ENCODE measurements at places on chromosomes 3 and 15.
A peak's percentile ranks its signal among the peaks of the same experiment; 100 is the strongest.

DNA sequence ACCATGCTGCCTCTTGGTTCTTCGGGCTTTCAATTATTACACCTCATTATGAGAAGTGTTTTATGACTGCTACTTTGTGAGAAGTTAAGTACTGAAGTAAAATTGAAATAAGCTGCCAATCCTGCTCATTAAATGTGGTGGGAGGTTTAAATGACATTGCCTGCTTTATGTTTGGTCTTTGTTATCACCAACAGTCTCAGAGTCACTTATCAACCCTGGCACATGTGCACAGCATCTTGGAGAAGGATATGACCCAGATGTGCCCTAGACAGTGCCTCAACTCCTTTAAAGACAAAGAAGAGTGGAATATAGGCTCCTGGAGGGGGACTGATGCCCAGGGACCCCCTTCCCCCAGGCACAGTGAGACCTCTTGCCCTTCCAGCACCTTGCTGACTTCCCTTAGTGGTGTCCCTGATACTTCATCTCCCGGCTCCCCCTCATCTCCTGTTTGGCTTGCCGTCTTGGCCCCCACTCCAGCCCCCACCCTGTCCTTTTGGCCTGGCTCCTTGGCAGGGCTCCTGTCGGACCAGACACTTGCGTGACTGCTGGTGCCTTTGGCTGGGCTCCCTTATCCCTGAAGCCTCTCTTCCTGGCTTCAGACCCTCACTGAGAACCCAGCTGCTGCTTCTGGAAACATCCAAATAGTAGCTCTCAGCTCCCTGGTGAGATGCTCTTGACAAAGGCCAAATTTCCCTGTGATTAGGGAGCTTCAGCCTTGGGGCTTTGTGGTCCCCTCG, 39.8 kb downstream of the ARHGAP31 start:
- DNase-seq = no peak

GRCh38 chr15:44195151-44195740, at the start of gene FRMD5:
FRMD5 (minus strand) TSS chr15:44195271.
- DNase-seq = peak; percentile 97

- DNase-seq = no peak
Measured at GRCh38 chr15:33375236-33375635, 64.5 kb downstream of the RYR3 start.

DNA sequence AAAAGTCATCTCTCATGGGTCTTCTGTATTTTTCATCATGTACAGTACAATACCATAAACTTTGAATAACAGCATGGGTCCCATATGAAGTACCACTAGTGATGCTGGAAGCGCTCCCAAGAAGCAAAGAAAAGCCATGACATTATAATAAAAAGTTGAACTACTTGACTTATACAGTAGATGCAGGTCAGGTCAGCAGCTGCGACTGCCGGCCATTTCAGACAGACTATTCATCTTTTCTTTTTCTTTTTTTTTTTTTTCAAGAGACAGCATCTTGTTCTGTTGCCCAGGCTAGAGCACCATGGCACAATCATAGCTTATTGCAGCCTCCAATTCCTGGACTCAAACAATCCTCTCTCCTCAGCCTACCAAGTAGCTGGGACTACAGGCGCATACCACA, 10.2 kb downstream of the RAF1 start:
- DNase-seq = peak; percentile 22

GRCh38 chr15:61063875-61064320, 165.2 kb downstream of the RORA start:
- no peak for DNase-seq

GRCh38 chr3:133209871-133210550, 171.8 kb downstream of the TMEM108 start:
- DNase-seq = peak; percentile 14

DNA sequence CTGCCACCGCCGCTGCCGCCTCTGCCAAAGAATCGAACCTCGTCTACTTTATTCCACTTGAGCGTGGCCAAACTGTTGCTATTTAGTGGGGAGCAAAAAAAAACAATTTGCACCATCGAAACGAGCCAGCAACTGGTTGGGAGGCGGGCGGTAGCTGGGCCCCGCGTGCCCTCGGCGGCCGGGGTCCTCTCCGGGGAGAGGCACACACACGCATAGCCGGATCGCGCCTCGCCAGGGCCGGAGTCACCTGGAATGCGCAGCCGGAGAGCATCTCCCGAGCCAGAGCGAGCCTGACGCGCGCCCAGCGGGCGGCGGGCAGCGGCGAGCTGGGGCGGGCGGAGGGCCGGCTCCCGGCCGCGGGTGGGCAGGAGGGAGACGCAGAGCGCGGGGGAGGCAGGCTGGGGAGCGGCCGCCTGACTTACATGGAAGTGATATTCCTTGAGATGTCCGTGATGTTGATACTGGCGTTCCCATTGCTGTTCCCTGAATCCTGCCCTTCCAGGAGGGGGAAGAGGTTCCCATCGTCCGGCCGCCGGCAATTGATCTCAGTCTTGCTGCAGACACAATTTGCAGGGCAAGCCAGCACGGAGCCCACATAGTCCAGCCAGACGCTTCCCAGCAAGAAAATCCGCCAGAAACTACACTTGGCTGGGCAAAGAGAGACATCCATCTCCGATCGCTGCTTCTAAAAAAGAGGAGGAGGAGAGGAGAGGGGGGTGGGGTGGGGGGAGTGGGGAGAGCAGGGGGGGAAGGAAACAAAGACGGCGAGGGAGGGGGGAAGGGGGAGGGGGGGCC, 858 bp downstream of the NTRK3 start:
- peak; percentile 65 for DNase-seq

DNA sequence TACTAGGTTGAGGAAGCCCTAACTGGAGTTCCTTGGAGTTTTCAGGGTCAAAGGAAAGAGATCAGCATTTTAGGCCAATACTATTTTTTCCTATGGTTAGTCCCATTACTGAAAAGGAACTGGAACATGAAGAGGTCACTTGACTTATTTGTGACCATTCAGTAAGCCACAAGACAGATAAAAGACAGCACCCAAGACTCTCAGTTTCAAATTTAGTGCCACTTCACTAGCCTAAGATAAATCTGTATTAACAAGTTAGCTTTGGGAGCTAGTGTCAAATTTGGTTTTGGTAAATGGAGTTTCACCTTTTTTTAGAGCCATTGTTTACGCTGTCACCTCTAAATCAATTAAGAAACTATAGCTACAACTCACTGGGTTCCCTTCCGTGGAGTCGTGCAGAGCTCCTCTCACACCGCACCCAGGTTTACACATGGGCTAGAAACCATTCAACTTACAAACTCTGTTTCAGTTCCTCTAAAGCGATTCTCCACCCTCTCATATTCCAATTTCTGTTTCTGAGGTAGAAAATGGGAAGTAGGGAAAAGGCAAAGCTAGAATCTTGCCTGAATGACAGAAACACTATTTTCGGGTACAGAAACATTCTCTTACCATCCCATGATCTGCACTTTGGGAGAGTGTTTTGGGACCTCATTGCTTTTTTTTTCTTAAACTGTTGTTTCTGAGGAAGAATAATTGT, 14.4 kb downstream of the CCDC32 start:
- DNase-seq = no peak

DNA sequence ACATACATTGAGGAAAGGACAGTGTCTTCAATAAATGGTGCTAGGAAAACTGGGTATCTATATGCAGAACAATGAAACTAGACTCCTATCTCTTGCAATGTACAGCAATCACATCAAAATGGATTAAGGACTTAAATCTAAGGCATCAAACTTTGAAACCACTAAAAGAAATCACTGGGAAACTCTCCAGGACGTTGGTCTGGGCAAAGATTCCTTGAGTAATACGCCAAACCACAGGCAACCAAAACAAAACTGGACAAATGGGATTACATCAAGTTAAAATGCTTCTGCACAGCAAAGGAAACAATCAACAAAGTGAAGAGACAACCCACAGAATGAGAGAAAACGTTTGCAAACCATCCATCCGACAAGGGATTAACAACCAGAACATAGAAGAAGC, 14.5 kb downstream of the LAMP3 start:
- DNase-seq = peak; percentile 72

DNA sequence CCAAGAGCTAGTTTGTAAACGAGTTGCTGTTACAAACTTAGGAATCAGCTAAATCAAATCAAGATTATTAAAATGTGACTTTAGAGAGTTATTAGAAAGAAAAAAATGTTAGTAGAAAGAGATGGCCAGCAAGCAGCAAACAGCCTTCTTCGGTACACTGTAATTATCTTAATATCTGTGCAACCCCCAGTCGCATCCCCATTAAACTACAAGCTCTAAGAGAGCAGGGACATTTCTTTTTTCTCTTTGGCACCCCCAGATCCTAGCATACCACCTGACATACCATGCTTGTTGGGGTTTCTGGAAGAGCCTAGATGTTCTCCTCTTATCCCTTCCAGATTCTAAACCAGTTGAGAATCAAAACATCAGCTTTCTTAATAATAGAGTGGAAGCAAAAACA, 45.1 kb upstream of the LIPC start:
- DNase-seq = no peak

GRCh38 chr15:62691008-62691407, 351.5 kb upstream of the TPM1 start:
- DNase-seq = peak; percentile 37

DNA sequence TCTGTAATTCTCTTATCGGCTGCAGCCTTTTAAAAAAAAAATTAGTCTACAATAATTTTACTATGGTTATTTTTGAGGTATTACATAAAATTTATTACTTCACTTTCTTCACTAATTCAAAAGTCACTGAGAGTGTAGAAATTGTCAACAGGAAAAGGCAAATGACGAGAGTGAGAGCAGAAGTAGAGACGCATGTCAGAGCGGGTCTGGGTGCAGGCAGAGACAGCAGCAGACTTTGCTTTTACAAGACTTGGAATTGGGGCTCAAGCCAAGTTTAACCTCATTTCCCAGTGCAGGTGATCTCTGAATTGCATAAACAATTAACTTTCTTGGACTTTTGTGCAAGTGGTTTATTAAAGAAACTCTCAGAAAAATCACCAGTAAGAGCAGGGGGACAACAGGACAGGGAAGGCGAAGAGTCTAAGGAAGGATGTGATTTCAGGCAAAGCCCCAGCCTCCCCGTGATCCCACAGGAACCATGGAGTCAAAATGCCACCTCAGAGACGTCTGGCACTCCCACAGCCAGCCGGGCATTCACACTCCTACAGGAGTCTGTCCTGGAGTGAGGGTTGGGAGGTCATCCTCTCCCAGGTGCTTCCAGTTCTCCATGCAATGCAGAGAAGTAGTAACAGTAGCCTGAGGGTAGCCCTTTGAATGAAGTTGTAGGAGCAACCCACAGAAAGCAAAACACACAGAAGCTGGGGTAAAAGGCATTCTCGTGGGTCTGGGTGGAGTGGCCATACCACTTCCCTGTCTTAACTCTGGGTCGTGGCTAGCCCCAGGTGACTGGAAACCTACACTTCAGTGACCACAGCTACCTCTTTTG, 274.0 kb upstream of the TGFBR2 start:
- no peak for DNase-seq

DNA sequence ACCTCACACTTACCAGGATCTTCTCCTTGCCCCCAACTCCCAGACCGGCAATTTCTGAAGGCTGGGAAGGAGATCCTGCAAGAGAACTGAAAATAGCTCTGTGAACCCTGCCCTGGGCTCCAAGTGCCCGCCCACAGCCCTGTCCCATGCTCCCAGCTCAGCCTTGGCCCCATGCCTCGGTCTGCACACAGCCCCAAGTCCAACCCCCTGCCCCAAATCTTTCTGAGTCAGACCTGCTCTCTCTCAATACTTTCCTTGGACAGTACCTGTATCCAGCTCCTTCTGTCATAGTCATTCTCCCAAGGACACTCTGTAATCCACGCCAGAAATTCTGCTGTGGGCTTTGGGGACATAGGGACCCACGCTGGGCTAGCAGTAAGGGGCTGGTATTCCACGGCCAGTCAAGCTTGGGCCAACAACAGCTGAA, 6.3 kb upstream of the SMAD3 start:
- DNase-seq = no peak

DNA sequence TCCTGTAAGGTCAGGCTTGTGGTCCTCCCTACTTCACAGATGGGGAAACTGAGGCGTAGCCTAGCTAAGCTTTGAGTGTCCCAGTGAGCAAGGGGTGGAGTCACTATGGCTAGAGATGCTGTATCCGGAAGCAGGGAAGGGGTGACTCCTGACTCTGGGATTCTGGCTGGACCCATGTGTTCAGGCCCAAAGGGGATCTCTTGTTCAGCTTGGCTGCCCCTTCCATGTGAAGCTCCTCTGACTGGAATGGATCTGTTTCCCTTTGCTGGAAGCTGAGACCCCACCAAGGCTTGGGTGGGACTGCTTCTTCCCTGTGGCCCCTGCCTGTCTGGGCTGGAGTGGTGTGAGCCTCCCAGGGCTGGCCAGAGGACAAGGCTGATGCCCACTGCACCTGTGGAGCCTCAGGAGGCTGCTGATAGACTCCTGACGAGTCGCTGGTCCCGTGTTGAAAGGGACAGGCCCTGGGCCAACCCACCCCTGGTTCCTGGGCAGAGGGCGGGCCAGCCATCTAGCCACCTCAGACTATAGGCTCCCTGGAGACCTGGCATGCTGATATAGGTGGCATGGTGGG, 1.0 kb downstream of the MAPKAPK3 start:
- DNase-seq = no peak

DNA sequence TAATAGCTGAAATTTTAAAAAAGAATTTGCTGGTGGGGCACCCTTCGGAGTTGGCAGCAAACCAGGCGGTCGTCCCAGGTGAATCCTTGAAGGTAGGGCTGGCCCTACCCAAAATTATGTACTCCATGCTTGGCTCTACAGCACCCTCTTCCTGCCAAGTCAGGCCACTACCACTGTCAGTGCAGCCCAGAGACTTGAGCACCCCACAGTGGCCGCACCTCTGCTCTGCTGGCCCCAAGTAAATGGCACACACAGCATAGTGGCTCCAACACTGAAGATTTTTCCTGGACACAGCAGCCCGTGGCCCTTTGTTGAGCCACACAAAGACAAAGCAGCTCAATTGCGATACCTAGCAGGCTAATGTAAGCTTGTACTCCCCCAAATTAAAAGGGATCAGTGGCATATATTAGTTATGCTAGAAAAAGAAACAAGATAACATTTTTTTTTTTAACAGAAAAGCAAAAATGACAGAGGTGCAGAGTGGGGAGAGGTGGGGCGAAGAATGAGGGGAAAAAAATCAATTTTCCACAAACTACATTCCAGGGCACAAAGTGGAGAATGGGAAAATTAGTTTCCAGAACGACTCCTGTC, 250.5 kb downstream of the UACA start:
- DNase-seq = peak; percentile 44

GRCh38 chr3:63878394-63879060, 14.9 kb downstream of the ATXN7 start:
- no peak for DNase-seq

DNA sequence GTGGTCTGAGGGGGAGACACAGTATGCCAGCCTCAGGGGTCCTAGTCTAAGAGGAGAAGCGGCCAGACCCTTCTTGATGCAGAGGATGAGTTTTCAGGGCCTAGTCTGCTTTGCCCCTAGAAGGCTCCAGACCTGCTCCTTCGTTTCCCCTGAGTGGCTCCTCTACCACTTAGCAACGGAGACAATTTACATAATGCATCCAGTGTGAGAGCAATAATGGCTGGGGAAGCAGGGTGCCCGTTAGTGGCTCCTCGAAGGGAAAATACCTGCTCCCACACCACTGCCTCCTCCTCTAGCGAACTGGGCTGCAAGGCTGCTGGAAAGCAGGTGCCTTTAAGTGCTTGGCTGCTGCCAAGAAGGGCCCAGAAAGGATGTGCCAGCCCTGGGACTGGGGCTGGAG, 38.9 kb downstream of the CACNA2D2 start:
- no peak for DNase-seq

- DNase-seq = peak; percentile 94
Measured at GRCh38 chr3:193872265-193872753, 263.6 kb upstream of the HES1 start.
